Left lung (tissue), 14 donors: ENCODE measurements at places on chromosomes 12 and 14. TPM values are rescaled to one million over a fixed set of nuclear protein-coding genes. Genes with fewer than 3 reads are reported as not detected.

Gene CLEC1B
- 2.2 TPM for polyA plus RNA-seq

Gene PAH
- polyA plus RNA-seq = 0.96 TPM

Gene CLEC1A
- 21.0 TPM for polyA plus RNA-seq

Gene PRIM1
- polyA plus RNA-seq = 20.6 TPM

Gene SLIRP
- 83.6 TPM for polyA plus RNA-seq

Gene PTGER2
- 3.4 TPM for polyA plus RNA-seq
